ENCODE measurements at places on chromosomes 16 and 17.

- no peak for DNase-seq
Measured at GRCh38 chr17:62760945-62761267, 47.2 kb downstream of the MARCHF10 start.

DNA sequence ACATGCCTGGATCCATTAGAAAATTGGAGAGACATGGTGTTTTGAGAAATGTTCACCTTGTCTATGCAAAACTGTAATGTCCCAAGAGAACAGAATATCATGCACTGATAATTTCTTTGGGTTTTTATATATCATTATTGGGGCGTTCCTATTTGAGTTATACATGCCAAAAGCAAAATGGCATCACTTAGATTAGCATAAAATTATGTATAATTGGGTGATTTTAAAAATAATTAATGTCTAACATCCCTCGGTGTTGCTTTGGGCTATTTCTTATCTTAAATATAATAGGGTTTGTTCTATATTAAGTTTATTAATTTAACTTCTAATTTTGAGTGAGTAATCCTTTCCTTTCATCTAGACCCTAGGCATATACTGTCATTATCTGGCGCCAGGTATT lies at the start of gene KRT28:
TSS of gene KRT28 (minus strand) at position 101 of the 400 bp plus-strand sequence. CDS start at position 35, 66 bp downstream.
- no peak for DNase-seq

- DNase-seq: peak; percentile 63
Measured at GRCh38 chr17:61247439-61247838, 152.2 kb upstream of the TBX2 start.

GRCh38 chr17:62164747-62165722 lies 100.0 kb upstream of the MED13 start:
- DNase-seq: no peak

DNA sequence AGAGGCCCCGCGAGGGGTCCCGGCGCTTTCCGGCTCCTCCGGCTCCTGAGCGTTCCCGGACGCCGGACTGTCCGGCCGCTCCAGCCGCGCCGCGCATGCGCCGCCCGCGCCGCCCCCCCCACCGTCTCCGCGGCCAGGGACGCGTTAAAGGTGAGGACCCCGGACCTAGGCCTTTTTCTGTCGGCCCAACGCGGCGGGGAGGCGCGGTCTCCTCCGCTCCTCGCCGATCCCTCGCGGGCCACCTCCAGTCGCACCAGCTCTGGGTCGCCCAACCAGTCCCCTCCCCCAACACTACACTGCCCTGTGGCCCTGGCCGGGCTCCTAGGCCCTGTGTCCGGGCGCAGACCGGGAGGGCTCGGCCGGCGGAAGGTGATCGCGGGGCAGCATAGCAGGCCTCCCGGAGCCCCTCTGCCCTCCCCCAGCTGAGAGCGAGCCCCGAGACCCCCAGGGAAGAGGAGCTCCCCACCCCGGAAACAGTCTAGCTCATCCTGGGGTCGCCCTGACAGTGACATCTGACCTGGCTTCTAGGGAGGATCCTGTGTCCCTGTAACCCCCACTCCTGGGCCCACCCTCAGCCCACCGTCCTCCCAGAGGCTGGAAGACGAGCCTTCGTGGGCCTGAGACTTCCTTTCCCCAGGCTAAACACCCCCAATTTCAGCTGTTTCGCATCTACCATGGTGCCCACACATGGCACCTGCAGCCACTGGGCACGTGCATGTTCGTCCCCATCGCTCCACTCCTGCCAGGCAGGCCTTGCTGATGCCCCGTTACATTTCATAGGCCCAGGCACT lies 14.7 kb upstream of the BCAR1 start:
- no peak for DNase-seq

- DNase-seq: no peak
Measured at GRCh38 chr16:66746682-66747081, 4.7 kb downstream of the DYNC1LI2 start.

DNA sequence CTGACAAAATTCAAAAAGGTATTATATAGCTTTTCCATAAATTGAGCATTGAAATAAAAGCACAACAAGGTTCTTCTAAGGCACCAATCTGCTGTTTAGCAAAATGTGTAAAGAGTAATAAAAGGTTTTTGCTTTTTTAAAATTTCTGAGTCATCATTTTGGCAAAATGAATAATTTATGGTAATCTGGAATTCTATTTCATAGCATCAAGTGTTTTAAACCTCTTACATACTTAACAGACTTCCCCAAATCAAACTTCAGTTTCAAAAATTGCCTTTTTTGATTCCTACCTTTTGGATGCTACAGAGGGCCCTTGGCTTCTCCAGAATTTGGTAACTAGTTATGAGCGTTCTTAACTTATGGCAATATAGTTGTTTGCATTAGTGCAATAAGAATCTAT lies 154.0 kb upstream of the ELAC2 start:
- DNase-seq: no peak

DNA sequence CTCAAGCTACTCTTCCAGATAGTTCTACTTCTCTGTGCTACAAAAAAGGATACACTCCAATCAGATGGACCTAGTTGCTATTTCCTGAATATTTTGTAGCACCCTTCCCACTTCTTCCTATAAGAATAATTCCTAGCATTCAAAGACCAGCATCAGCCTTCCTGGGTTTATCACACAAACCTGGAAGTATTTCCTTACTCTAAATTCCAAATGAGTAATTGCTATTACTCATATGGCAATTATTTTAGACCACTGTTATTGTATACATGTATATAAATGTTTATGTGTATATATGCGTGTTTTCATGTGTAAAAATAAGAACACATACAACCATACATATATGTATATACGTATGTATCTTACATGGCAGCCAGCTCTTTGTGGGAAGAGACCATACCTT lies 130.6 kb downstream of the MYO1D start:
- DNase-seq: no peak

DNA sequence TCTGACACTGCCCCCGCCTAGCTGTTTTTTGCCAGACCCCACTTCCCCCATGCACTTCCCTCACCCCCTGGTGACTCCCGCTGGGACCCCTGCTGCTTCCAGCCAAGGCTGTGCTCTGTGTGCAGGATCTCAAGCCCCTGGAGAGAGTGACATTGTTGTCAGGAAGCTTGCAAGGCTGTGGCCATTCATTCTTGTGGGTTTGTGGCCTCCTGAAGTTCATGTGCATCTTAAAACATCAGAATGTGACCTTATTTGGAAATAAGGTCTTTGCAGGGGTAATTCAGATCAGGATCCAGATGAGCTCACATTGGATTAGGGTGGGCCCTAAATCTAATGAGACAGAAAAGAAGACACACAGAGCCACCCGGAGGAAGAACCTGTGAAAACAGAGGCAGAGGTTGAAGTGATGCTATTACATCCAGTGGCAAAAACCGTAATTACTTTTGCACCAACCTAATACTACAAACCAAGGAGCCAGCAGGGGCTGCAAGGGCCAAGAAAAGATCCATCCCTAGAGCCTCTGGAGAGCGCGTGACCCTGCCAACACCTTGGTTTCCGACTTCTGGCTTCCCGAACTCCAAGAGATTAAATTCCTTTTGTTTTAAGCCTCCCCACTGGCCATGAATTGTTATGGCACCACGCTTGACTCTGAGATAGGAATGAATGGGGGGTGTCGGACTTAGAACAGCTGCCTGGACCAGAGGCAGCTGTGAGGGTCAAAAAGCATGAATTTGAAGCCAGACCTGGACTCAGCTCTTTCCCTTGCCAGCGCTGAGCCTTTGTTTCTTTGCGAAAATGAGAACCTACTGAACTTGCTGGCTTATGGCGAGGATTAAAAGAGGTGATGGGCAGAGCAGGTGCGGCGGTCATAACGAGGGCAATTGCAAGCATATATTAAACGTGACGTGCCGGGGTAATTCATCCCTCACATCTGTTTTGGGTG lies 75.5 kb downstream of the BMERB1 start:
- DNase-seq: no peak

DNA sequence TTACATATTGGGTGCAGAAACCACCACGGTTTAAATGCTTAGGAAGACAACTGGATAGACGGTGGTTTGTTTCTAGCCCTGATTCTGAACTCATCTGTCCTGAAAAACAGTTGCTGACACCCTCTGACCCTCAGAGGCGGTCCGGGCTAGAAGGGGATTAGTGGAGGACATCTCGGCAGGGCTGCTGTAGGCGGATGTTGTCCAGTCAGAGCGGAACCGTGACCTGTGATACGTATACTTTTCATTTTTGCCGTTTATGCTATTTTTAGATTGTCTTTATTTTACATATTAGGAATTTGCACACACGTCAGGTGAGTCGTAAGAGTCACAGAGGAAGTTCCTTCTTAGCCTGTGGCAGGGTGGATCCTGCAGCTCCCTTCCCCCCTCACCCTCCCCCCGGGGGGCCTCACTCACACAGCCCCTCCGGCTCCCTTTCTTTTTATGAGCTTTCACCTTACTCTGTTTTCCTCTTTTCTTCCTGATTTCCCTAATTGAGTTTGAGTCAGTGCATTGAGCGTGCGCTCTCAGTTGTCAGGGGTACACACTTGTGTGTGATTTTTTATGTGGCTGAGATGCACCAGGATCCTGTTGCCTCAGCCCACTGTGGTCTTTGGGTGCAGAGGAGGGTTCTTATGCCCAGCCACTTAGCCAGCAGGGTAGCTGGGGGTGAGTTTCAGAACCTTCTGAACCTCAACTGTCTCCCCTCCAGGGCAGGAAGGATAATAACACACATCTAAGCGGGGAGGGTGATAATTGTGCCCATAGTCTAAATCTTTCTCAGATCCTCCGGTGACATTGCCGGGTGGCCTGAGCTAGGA lies 211.1 kb upstream of the CHMP6 start:
- DNase-seq: no peak

DNA sequence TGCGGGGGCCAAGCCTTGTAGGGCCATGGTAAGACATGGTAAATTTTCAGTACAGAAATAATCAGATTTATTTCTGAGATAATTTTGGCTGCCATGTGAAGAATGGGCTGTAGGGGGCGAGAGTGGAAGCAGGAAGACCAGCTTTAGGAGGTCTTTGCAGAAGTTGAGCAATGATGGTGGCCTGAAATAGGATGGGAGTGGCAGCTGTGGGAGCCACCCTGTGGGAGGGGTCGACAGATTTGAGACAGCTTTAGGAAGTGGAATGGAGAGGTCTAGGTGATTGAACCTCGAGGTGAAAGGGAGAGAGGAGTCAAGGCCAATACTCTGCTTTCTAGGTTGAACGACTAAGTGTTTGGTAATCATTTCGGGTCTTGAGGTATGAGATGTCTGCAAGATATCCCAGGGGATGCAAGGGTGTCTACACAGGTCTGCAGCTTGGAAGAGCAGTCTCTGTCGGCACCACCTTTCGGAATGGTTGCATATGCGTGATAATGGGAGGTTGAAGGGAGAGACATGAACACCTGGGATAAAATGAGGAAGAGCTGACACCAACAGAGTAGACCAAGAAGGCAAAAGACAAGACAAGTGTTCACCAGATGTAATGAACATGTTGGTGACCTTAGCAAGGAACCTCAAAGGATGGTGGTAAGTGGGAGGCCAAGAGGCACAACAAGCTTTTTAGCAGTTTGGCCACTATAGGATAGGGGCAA lies 4.2 kb upstream of the ATXN7L3 start:
- no peak for DNase-seq

GRCh38 chr16:86834451-86835035 lies 256.2 kb downstream of the FOXL1 start:
- DNase-seq: no peak

DNA sequence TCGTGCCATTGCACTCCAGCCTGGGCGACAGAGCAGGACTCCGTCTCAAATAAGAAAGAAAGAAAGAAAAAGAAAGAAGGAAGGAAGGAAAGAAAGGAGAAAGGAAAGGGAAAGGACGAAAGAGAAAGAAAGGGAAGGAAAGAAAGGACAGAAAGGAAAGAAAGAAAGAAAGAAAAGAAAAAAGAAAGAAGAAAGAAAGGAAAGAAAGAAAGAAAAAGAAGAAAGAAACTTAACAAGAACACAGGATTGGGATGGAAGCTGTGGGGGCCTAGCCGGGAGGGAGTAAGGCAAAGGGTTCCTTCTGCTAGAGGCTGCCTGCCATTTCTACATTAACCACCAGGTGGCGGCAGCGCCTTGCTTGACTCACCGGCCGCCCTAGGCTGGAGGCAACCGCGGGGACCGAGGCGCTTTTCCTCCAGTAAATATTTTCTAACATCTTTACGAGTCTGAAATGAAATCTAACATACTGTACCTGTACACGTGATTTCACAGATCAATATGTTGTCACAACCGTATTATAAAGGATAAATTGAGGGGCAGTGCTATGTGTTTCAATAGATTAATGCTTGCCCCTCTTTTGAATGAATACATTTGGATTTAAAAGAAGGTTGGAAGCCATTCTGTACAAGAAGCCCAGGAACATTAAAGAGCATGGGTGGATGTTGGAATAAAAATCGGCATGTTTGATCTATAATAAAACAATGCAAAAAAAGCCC lies 6.1 kb downstream of the GJD3 start:
- peak; percentile 55 for DNase-seq

DNA sequence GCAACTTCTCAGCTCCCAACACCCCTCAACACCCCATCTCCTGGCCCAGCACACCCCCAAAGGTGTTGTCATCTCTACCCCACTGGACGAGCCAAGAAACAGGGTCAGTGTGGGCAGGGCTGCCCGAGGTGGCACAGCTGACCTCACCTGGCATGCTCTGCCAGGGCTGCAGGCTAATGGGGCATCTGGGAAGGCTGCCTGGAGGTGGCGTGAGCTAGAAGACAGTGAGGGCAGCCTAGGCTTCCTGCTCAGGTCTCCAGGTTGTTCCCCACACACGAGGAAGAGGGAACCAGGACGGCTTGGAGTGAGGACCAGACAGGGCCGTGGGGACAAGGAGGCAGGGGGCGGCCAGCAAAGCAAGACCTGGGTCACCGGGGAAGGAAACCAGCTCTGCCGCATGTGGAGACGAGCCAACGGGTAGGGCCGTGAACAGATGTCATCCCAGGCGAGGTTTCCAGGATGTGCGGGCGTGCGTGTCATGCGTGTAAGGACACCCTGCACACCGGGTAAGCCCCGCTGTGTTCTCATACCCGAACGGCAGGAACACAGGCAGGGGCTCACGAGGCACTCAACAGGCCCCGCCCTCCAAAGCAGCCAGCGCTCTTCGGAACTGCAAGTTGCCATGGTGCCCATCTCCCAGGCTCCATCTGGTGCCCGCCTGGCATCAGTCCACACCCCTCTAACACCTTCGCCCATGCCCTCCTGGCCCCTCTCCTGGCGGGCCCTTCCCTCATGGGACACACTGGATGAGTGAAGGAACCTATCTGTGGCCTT lies 29.6 kb upstream of the PVALEF start:
- DNase-seq: peak; percentile 52

GRCh38 chr16:20867585-20867984 lies 32.6 kb downstream of the DCUN1D3 start:
- no peak for DNase-seq

DNA sequence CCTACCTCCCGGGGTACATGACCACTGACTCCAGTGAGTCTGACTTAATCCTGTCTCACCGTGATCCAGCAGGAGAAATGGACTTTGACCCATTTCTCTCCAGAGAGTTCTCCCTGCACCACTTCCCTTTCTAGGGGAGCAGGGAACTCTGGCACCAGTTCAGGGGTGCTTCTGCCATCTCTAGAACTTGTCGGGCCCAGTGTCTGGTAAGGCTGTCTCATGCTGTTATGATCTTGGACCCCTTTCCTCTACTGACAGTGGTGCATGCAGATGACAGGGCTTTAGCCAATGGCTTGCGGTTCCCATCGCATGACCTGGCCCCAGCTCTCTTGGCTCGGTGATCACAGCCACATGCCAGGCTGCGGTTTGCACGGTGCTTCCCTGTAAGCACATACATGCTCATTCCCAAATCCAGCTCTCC lies 62.0 kb downstream of the SLC39A11 start:
- DNase-seq: no peak
